ENCODE measurements at places on chromosomes 11 and 22.
A peak's percentile ranks its signal among the peaks of the same experiment; 100 is the strongest.

GRCh38 chr11:123822599-123822998, 16.4 kb upstream of the OR6M1 start:
- H3K27ac ChIP-seq, result no peak overlapping the region
- H3K27me3 ChIP-seq, result peaks cover 4% of the 10 kb centered on the region
- H3K36me3 ChIP-seq, result no peaks in the 10 kb centered on the region
- no peak overlapping the region for H3K4me3 ChIP-seq
- DNase-seq, result no peak

- DNase-seq, result no peak
- no peaks in the 10 kb centered on the region for H3K36me3 ChIP-seq
- no peak overlapping the region for H3K27ac ChIP-seq
- H3K4me3 ChIP-seq, result no peak overlapping the region
- no peaks in the 10 kb centered on the region for H3K27me3 ChIP-seq
- no peaks in the 10 kb centered on the region for H3K4me1 ChIP-seq
Observed at GRCh38 chr11:17244046-17244445, 32.5 kb upstream of the NUCB2 start.

DNA sequence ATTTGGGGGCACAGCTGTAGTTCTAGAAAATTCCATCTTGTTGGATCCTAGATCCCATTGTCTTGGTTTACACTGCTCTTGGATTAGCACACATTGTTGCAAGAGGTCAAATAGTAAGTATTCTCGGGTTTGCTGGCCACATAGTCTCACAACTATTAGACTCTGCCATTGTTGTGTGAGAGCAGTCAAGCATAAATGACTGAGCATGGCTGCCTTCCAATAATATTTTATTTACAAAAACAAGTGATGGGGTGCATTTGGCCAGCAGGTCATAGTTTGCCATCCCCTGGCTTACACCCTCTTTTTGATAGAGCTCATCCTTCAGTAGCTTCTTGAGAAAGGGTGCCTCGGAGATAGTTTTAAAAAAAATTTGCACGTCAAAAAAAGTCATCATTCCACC, 77.9 kb upstream of the ALX4 start:
- peaks cover 62% of the 10 kb centered on the region for H3K27me3 ChIP-seq
- no peaks in the 10 kb centered on the region for H3K36me3 ChIP-seq
- DNase-seq, result no peak
- no peaks in the 10 kb centered on the region for H3K4me1 ChIP-seq
- H3K27ac ChIP-seq, result no peak overlapping the region
- H3K4me3 ChIP-seq, result no peak overlapping the region

GRCh38 chr22:47297261-47298016, 535.0 kb downstream of the TBC1D22A start:
- no peak overlapping the region for H3K4me3 ChIP-seq
- H3K27ac ChIP-seq, result no peak overlapping the region
- peaks cover 6% of the 10 kb centered on the region for H3K4me1 ChIP-seq
- peaks cover 10% of the 10 kb centered on the region for H3K27me3 ChIP-seq

GRCh38 chr11:103808252-103808651, 228.2 kb upstream of the DDI1 start:
- H3K4me1 ChIP-seq, result peaks cover 34% of the 10 kb centered on the region
- H3K36me3 ChIP-seq, result no peaks in the 10 kb centered on the region
- H3K27me3 ChIP-seq, result no peaks in the 10 kb centered on the region

GRCh38 chr22:35914665-35915476, 113.8 kb downstream of the RBFOX2 start:
- peaks cover 44% of the 10 kb centered on the region for H3K4me1 ChIP-seq
- peak overlapping the region; percentile 76 for H3K4me3 ChIP-seq
- H3K27ac ChIP-seq, result peak overlapping the region; percentile 79
- no peak for DNase-seq
- H3K27me3 ChIP-seq, result no peaks in the 10 kb centered on the region

Data from chondrocyte (in vitro differentiated cells).